ENCODE measurements at places on chromosomes 16 and 17. TPM values are rescaled to one million over a fixed set of nuclear protein-coding genes. Genes with fewer than 3 reads are reported as not detected.

DNA sequence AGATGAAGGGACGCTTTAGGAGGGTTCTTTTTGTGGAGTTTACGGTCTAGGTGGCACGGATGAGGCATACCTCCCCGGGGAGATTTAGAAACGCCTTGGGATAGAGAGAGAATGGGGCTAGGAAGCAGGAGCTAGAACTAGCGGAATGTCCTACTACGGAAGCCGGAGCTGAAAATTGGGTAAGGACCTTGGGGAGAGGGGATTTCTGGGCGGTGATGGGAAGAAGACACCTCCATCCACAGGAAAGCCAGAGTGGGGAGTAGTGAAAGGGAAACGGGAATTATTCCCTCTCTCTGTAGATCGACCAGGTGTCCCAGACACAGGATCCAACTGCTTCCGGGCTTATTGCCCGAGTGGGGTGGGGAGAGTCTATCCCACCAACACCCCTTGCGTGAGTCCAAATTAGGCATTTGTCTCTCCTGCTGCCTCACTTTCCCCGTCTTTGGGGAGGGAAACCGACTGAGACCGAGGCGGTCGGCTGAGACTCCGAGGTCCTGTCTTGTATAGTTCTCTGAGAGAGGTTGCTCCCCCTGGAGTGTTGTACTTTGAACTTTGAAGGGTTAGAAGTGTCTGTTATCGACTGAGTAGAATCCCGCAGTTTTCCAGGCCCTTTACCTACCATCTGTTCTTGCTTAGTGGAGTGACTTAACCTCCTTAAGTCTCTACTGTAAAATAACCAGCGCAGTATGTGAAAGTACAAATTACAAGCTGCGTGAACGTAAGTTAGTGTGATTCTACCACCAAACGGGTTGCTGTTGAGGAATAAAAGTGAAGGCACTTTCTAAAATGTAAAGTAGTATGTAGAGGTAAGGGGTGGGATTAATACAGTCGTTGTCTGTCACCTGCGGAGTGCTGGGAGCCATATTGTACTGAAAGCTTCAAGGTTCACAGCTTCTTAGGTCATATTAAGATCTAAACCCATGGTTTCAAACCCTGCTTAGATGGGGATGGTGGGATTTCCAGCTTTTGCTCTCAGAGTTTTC is 1.0 kb downstream of the RSPRY1 start:
- H3K4me1 ChIP-seq = peaks cover 28% of the 10 kb centered on the region
- no peaks in the 10 kb centered on the region for H3K27me3 ChIP-seq
- H3K4me3 ChIP-seq = peak overlapping the region; percentile 76

GRCh38 chr17:43372273-43372911 is 26.4 kb upstream of the ARL4D start:
- H3K4me1 ChIP-seq = peaks cover 27% of the 10 kb centered on the region
- H3K36me3 ChIP-seq = no peaks in the 10 kb centered on the region
- peak; percentile 38 for DNase-seq
- peak overlapping the region; percentile 32 for H3K27ac ChIP-seq
- no peak overlapping the region for H3K4me3 ChIP-seq

GRCh38 chr16:7765079-7765550 is 432.5 kb downstream of the RBFOX1 start:
- no peak for DNase-seq
- no peaks in the 10 kb centered on the region for H3K36me3 ChIP-seq
- H3K4me3 ChIP-seq = no peak overlapping the region
- H3K27ac ChIP-seq = no peak overlapping the region

DNA sequence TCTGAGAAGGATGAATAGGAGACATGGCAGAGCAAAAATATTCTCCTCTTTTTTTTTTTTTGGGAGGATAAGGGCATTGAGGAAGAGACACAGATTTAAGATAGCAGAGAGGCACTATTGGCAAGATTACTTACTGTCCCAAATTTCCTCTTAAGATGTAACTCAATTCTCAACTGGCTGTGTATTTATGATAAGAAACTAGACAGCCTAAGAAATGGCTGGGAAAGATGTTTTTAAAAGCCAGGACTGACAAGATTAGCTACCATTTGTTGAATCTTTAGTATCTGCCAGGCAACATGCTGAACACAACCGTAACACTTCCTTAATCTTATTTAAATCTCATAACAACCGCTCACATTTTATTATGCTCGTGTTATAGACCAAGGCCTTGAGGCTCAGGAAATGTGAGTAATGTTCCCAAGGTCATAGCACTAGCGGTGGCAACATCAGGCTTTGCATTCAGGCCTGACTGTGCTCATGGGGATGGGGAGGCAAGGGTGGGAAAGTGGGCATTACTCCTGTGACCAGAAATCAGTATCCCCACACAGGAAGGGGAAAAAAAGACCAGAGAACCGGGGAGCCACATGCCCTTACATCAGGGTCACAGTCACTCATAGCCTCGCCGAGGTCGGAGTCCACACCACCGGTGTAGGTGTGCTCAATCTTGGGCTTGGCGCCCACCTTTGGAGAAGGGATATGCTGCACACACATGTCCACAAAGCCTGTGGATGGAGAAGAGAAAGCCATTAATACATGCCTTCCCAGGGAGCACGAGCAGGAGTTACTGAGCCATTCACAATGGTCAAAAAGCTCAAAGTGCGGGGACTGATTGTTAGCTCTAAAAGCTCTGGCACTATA is 15.6 kb downstream of the HIGD1B start:
- no peaks in the 10 kb centered on the region for H3K27me3 ChIP-seq
- no peak for DNase-seq
- H3K4me3 ChIP-seq = no peak overlapping the region
- no peak overlapping the region for H3K27ac ChIP-seq
- no peaks in the 10 kb centered on the region for H3K4me1 ChIP-seq

GRCh38 chr16:71933017-71933416 is 37.7 kb downstream of the IST1 start:
- no peak overlapping the region for H3K4me3 ChIP-seq
- H3K27ac ChIP-seq = no peak overlapping the region
- H3K27me3 ChIP-seq = no peaks in the 10 kb centered on the region
- H3K4me1 ChIP-seq = no peaks in the 10 kb centered on the region
- no peak for DNase-seq

Gene C1QTNF8
- not detected for polyA plus RNA-seq

Gene PRR35
- polyA plus RNA-seq = not detected

Gene WNT9B
- not detected for polyA plus RNA-seq

Gene BEAN1
- 0.81 TPM for polyA plus RNA-seq

Gene TMED6
- 0.48 TPM for polyA plus RNA-seq

Gene CIAO3
- polyA plus RNA-seq = 8.6 TPM

Gene KRT12
- not detected for polyA plus RNA-seq

Gene TERB1
- not detected for polyA plus RNA-seq
